ENCODE measurements at places on chromosomes 6 and 20. TPM values are rescaled to one million over a fixed set of nuclear protein-coding genes. Genes with fewer than 3 reads are reported as not detected.

BTBD3 gene
- total RNA-seq, result 29.6 TPM

HTR1B gene
- total RNA-seq, result not detected

MTO1 gene
- 35.6 TPM for total RNA-seq

LPA gene
- not detected for total RNA-seq

Measured in Calu3 (cell line).